ENCODE measurements at places on chromosomes 1 and 21. TPM values are rescaled to one million over a fixed set of nuclear protein-coding genes. Genes with fewer than 3 reads are reported as not detected.

The OR2L2 gene
- not detected for total RNA-seq

The LIN28A gene
- not detected for total RNA-seq

The KRTAP19-3 gene
- not detected for total RNA-seq

The TRIM46 gene
- 0.15 TPM for total RNA-seq

The ATP1A4 gene
- total RNA-seq: 0.07 TPM

The MCOLN3 gene
- 0.52 TPM for total RNA-seq

The MAB21L3 gene
- not detected for total RNA-seq

The GRHL3 gene
- 0.30 TPM for total RNA-seq

The SYNC gene
- total RNA-seq: 40.4 TPM

The KCNA3 gene
- total RNA-seq: 0.56 TPM

The SPRR5 gene
- total RNA-seq: not detected

The BRDT gene
- not detected for total RNA-seq

The GORAB gene
- 2.4 TPM for total RNA-seq

The HRNR gene
- not detected for total RNA-seq

The C1orf141 gene
- total RNA-seq: not detected

The GPR61 gene
- not detected for total RNA-seq

The RAVER2 gene
- 10.6 TPM for total RNA-seq

The NMNAT2 gene
- 0.30 TPM for total RNA-seq

The NUP133 gene
- total RNA-seq: 27.5 TPM

The HAX1 gene
- total RNA-seq: 148 TPM

The MYOG gene
- total RNA-seq: 451 TPM

The GRIK3 gene
- not detected for total RNA-seq

The AJAP1 gene
- 0.36 TPM for total RNA-seq

The GOLT1A gene
- total RNA-seq: not detected

The FAM110D gene
- 2.9 TPM for total RNA-seq

The KPRP gene
- total RNA-seq: not detected

The MARK1 gene
- total RNA-seq: 4.8 TPM

The VWA1 gene
- total RNA-seq: 16.7 TPM

The ACAP3 gene
- 20.8 TPM for total RNA-seq

The PGLYRP3 gene
- not detected for total RNA-seq

The GPATCH3 gene
- 10.7 TPM for total RNA-seq

The CACNA1E gene
- 0.06 TPM for total RNA-seq

The CDCA8 gene
- total RNA-seq: 0.17 TPM

The SLC44A5 gene
- total RNA-seq: 0.59 TPM

The TMEM125 gene
- not detected for total RNA-seq

The LRRC8C gene
- 3.7 TPM for total RNA-seq

The NR0B2 gene
- 0.49 TPM for total RNA-seq

The FMO1 gene
- not detected for total RNA-seq

All from psoas muscle (tissue), 8 donors.